GM13977 (cell line): ENCODE measurements at places on chromosomes 2 and 18.

DNA sequence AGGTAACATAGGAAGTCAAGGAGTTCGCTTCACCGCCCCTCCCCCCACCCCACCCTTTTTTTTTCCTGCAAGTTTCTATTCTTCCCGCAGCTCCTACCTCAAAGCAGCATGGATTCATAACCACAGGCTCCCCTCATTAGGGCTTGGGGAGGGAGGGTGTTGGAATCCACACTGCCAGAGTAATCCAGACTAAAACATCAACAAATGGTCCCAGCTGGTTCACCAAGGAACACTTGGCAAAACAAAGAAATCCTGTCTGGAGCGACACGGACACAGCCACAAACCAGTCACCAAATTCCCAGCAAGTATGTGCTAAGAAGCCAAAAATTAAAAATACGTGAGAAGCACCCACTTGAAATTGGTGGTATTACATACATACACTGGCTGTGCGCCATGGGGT, 106.9 kb upstream of the PPP1CB start:
- no peak for DNase-seq

DNA sequence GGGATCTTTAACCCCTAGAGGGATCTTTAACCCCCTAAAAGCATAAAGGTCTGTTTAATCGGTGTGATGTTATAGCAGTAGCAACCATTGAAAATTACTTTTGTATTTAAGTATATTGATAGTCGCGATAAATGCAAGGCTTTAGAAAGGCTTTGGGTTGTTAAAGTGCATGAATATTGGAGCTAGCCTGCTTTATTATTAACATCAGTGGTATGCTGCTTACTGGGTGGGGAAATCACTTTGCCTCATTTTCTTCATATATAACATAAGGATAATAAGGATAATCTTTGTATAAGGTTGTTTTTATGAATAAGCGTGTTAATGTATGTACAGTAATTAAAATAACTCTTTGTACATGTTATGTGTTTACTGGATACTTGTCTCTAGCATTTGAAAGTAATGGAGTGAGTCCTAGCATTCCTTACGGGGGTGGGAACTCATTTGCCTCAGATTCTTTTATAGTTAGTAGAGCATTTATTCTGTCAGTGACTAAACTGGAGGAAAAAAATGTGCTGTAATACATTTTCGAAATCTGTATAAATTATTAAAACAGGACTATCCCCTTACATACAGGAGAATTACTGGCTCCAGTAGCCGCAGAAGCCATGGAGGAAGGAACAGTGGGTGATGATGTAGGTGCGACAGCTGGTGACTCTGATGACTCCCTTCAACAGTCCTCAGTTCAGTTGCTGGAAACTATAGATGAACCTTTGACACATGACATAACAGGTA, 122.2 kb downstream of the BIRC6 start:
- DNase-seq, result no peak

DNA sequence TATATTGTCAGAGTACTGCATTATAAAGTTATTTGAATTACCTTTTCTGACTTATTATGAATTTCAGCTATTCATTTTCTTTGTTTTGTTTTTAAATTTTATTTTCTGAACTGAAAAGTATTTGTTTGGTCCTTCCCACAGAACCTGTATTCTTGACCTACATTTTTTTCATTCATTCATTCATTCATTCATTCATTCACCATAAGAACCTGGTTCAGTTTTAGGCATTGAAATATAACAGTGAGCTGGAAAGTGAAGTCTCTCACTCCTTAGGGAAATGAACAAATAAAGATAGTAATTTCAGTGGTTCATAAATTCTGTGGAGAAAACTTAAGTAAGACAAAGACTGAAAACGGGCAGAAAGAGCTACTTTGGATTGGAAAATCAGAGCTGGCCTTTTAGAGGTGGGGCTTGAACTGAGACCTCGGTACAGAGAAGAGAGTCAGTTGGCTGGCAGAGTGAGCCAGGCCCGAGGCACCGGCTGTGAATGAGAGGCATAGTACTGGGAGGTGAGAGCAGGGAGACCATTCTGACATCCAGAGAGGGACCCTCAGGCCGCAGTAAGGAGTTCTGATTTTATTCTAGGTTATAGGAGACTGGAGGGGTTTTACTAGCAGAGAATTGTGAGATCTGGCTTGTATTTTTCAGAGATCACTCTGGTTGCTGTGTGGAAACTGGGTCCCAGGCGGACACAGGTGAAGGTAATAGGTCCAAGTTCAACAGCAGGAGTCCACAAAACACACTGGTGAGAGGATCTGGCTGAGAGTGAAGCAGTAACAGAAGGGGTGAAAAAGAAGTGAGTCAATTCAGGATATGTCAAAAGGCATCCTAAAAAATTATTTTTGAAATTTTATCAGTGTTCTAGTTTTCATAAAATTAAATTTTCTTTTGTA, 75.8 kb upstream of the FN1 start:
- DNase-seq, result no peak

DNA sequence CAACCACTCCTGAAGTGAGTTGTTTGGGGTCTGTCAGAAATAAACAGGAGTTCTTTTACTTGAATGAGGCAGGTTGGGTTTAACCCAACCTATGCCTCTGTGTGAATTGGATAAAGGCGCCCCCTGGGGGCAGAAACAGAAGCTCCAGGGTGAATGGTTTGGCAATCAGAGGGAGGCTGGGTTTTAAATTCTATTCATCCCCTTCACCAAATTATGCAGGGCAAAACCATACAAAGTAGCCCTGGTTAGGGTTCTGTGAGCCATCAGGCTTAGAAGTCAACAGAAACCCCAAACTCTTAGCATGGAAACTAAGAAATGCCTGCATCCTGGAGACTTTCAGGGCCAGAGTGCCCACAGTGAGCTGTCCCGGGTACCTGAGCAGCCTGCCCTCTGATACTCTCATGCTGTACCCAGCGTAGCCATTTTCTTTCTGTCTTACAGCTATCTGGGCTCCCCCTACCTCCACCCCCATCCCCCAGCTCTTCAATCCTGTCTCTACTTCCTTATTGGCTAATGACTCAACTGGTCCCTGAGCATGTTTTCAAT, 241.5 kb downstream of the ICOS start:
- peak; percentile 30 for DNase-seq

DNA sequence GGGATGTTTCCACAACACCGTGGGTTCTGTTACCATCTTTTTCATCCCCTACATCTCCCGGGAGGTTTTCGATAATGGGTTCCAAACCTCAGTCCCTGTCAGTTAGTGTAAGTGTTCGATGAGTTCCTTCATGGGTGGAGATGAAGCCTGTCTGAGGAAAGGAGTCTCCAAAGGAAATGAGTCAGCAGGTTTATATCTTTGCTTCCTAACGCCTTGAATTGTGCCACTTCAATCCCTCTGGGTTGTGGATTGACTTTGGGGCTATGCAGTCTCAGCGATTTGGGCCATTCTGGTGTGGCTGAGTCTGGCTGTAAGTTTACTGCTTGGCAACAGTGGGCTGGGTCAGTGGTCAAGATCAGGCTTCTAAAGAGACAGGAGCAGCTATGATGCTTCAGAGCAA, 1.2 kb downstream of the SERPINB5 start:
- DNase-seq, result no peak

GRCh38 chr2:129011466-129012061, 692.9 kb upstream of the HS6ST1 start:
- no peak for DNase-seq

GRCh38 chr2:105114551-105114950, 76.7 kb downstream of the MRPS9 start:
- DNase-seq, result peak; percentile 81

DNA sequence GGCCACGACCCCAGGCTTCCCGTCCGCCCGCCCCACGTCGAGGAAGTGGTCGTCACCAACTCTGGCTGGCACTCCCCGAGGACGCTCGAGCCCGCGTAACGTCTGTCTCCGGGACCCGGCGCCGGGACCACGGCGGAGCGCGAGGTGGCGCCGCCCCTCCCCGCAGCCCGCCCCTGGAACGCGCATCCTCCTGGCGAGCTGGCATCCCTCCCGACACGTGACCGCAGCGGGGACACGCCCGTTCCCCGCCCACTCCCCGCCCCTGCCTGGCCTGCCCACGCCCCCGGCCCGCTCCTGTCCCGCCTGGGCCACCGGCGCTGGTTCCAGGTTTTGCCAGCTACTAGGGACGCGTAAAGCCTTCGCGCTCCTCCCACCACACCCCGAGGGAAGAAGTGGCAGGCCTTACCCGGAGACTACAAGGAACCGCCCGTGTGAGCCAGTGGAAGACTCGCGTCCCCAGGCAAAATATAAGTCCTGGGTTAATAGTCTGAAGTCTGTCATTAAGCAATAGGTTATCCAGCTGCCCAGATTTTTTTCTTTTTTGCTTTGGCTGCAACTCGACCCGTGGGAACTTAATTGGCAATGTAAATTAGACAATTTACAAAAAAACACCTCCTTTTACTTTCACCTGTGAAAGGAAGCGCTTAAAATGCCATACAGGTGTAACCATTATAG, at the start of gene OSBPL1A:
TSS of gene OSBPL1A (minus strand) at position 131 of the 675 bp plus-strand sequence. CDS start 20,291 bp downstream, outside the sequence.
- peak; percentile 62 for DNase-seq

- no peak for DNase-seq
Observed at GRCh38 chr18:32326450-32327308, 136.8 kb downstream of the MEP1B start.

GRCh38 chr2:68100189-68100588, 37.4 kb upstream of the C1D start:
- no peak for DNase-seq

DNA sequence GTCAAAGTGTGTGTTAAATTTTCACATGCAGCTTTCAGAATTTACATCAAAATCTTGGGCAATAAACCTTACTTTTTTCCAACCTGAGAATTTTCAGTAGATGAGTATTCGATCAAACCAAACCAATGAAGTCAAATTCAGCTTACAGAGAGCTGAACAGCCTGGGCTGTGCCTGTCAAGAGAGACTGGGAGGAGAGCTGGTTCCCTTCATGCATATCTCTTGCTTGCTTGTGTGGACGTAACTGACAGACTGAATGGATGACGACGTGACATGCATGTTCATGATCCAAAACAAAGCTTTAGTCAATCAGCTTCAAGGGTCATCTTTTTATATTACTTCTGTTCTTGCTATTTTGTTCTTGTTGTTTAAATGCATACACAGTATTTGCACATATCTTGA, 145.2 kb downstream of the GALNT3 start:
- DNase-seq, result no peak

DNA sequence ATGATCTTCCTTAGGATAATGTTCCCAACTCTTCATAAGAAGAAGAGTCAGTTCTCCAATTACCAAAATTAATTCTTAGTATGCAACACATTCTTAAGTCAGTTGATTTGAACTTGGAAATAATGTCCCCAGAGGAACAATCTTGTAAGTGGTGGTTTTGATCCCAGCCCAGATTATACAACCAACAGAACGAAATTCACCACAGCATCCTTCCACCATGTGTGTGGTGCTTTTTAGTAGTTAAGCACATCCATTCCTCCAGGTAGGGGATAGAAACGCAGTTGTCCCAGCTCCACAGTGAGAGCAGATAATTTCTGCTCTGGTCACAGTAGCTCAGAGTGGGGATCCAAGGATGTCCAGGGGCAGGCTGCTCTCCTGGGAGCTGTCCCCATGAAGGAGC, 161.7 kb upstream of the SLC39A10 start:
- no peak for DNase-seq

GRCh38 chr2:56753182-56753581, 569.4 kb downstream of the CCDC85A start:
- DNase-seq, result no peak

DNA sequence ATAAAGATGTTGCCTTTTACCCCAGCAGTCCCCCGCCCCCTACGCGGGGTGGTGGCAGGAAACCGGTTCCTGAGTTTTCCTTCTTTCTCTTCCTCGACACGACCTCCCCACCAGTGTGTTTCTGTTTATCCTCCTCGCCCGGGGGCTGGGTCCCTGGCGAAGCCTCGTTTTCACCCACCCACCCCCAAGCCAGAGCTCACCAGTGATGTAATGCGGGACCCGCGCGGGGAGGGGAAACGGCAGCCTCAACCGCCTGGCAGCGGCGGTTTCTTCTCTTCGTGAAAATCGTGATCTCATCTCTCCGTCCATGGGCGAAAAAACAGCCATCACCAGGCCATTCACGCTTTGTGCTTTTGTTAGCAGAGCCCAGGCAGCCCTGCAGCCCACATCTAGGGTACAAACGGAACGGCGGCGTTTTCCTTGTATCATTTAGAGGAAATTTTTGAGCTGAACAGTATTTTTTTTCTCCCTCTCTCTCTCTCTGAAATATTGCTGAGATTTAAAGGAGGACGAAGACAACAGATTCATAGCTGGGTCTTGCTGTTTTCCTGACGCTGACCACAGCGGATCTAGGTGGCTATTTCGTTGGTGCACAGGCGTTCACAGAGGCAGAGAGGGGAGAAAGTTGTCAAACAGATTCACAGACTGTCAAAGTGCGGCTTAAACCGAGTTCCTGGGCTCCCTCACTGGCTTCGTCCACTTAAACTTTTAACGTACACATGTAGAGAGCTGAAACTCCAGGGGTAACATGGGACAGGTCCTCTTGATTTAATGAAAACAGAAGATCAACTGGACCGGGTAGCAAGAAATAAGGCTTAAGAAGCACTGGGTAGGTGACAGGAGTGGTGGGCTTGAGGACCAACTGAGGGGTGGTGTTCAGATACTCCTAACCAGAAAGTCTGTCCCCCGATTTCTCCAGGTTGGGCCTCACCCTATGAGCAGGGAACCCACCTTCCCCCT, 21.9 kb upstream of the PAX3 start:
- peak; percentile 46 for DNase-seq

- DNase-seq, result no peak
Observed at GRCh38 chr18:50447952-50448351, 73.1 kb downstream of the SKA1 start.

DNA sequence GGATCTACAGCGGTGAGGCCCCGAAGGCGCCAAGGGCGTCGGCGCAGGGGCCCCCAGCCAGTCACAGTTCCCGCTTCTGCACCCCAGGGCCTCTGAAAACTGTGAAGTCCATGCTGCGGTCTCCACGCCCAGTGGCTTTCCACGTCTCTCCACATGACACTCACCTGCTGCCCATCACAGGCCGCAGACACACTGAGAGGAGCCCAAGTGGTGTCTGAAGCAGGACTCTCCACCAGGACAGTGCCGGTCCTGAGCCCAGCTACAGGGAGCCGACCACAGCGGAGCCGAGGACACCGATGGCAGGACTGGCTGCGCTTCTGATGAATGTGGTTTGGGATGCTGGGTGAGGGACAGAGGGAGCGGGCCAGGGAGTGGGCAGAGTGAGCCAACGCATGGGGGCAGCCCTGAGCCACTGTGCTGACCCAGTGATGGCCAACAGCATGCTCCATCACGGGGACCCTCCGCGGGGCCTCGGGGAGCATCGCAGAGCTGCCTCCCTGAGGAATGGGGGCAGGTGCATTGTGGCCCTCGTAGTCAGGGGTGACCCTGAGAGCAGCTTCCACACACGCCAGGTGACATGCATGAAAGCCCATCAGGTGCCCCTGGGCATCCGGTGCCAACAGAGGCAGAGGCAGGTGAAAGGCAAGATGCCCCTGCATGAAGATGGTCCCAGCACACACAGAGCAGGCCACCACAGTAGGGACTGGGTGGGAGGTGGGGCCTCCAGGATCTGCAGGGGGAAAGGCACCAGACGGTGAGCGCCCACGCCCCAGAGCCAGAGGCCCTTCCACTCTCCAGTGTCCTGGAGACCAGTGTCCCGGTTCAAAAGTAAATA, 116.6 kb downstream of the HDAC4 start:
- DNase-seq, result no peak
